ENCODE measurements at places on chromosomes 1 and 21. TPM values are rescaled to one million over a fixed set of nuclear protein-coding genes. Genes with fewer than 3 reads are reported as not detected.

DYNLT5 gene
- 3.3 TPM for polyA plus RNA-seq

SMIM12 gene
- 31.3 TPM for polyA plus RNA-seq

AMY2B gene
- polyA plus RNA-seq, result 32.3 TPM

TFF3 gene
- 585 TPM for polyA plus RNA-seq

LCE3E gene
- polyA plus RNA-seq, result not detected

MROH9 gene
- polyA plus RNA-seq, result not detected

KRTAP19-1 gene
- not detected for polyA plus RNA-seq

DNA sequence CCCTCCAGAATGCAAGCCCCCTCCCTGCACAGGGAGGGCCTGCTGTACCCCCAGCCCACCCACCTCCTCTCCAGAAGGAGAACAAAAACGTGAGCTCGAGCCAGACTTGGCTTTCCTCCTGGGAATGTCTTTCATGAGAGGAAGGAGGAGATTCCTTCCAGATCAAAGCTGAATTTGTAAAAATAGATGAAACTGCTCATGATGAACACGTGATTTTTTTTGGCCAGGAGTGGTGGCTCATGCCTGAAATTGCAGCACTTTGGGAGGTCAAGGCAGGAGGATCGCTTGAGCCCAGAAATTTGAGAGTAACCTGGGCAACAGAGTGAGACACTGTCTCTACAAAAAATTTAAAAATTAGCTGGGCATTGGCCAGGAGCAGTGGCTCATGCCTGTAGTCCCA, 21.8 kb downstream of the GPR157 start:
- no peaks in the 10 kb centered on the region for H3K27me3 ChIP-seq
- H3K4me1 ChIP-seq, result peaks cover 11% of the 10 kb centered on the region
- no peak overlapping the region for H3K27ac ChIP-seq
- H3K36me3 ChIP-seq, result peaks cover 37% of the 10 kb centered on the region
- no peak for DNase-seq
- no peak overlapping the region for H3K4me3 ChIP-seq

GRCh38 chr1:162329826-162330225, 46.8 kb downstream of the SPATA46 start:
- DNase-seq, result no peak
- no peaks in the 10 kb centered on the region for H3K4me1 ChIP-seq
- no peak overlapping the region for H3K4me3 ChIP-seq
- H3K36me3 ChIP-seq, result no peaks in the 10 kb centered on the region
- H3K27me3 ChIP-seq, result no peaks in the 10 kb centered on the region

GRCh38 chr1:47656719-47657685, 219.2 kb downstream of the FOXD2 start:
- DNase-seq, result no peak
- H3K27me3 ChIP-seq, result no peaks in the 10 kb centered on the region
- H3K27ac ChIP-seq, result no peak overlapping the region
- peaks cover 10% of the 10 kb centered on the region for H3K4me1 ChIP-seq
- H3K4me3 ChIP-seq, result no peak overlapping the region

- peak; percentile 24 for DNase-seq
- no peaks in the 10 kb centered on the region for H3K36me3 ChIP-seq
- no peak overlapping the region for H3K4me3 ChIP-seq
- no peaks in the 10 kb centered on the region for H3K27me3 ChIP-seq
These were observed 30.6 kb upstream of the DDAH1 start for GRCh38 chr1:85495556-85495955.

- H3K4me3 ChIP-seq, result no peak overlapping the region
- no peaks in the 10 kb centered on the region for H3K27me3 ChIP-seq
- DNase-seq, result no peak
- no peaks in the 10 kb centered on the region for H3K4me1 ChIP-seq
- H3K36me3 ChIP-seq, result no peaks in the 10 kb centered on the region
These were observed 34.8 kb upstream of the SLC35F3 start for GRCh38 chr1:233869680-233870079.

GRCh38 chr1:153560771-153561465, 4.7 kb downstream of the S100A2 start:
- H3K36me3 ChIP-seq, result no peaks in the 10 kb centered on the region
- H3K4me3 ChIP-seq, result no peak overlapping the region
- H3K27ac ChIP-seq, result no peak overlapping the region
- DNase-seq, result no peak
- H3K27me3 ChIP-seq, result no peaks in the 10 kb centered on the region

DNA sequence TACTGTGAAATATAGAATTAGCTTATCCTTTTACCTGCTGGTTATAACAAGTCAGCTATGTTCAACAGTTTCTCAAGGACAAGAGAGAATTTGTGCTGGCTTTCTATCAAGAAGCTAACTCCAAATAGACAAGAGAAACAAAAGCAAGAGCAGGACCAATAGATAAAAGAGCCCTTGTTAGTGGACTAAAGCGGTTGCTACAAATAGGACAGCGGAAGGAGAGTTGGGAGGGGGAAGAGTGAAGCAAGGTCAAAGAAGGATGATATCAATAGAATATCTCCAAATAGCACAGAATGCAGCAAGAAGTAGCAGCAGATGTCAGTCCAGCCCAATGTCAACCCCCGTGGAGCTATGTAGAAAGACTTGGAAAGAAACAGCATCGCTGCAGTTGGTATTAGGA, 53.0 kb upstream of the AKT3 start:
- no peak overlapping the region for H3K27ac ChIP-seq
- no peaks in the 10 kb centered on the region for H3K4me1 ChIP-seq
- no peaks in the 10 kb centered on the region for H3K36me3 ChIP-seq
- H3K4me3 ChIP-seq, result no peak overlapping the region
- H3K27me3 ChIP-seq, result no peaks in the 10 kb centered on the region
